ENCODE measurements at places on chromosomes 2 and 18.

- DNase-seq = no peak
Observed at GRCh38 chr2:138502255-138503086, 901 bp downstream of the SPOPL start.

DNA sequence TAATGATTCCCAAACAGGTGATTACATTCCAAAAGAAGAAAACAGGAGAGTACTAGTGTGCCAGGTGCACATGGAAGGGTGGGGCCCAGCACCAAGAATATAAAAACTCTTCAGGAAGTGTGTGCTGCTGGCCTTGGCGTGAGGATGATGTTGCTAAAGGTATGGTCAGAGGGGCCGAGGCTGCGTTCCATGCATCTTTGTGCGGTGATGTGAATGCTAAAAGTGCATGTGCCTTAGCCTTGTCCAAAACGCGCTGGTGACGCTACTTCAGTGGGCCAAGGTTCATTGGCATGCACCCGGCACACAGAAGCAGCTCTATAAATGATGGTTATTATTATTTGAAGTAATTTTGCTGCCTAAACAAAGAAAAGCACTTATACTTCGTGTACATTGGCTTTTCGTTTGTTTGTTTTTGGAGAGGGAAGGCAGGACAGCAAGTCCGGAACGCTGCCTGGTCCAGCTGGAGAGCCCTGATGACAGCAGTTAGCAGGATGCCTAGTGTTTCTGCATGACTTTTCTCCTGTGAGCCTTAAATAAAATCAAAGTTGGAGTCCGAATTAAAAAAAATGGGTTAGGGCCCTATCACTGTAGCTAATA is 2.9 kb downstream of the ALKAL2 start:
- DNase-seq = no peak

DNA sequence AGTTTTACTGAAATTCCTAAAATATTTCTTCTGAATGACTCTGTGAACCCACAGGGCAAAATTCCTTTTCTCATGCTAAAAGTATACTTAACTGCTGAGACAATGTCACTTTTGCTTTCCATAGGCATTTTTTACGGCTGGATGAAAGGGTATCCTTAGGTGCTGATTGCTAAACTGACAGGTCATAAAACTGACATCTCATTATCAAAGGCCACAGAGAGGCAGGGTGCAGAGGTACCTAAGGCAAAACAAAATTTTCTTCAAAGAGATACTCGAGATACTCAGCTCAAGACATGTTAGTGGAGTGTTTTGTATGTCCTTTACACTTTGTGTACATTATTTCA is 62.0 kb upstream of the WDR75 start:
- DNase-seq = no peak

DNA sequence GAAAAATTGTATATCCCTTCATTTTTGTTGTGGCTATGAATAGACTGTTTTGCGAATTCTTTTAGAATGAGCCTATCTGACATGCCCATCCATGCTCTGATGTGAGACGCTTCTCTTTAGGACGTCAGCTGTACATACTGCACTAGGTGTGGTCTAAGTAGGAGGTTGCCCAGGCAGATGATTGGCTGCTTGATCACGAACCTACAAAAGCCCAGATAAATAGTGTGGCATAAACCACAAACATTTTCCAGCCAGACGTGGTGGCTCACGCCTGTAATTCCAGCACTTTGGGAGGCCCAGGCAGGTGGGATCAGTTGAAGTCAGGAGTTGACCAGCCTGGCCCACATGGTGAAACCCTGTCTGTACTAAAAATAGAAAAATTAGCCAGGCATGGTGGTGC is 251.8 kb downstream of the AGAP1 start:
- DNase-seq = no peak

- DNase-seq = no peak
Observed at GRCh38 chr2:136377423-136378382, 259.8 kb upstream of the CXCR4 start.

GRCh38 chr18:50895350-50896045 is 16.6 kb downstream of the ME2 start:
- DNase-seq = no peak

GRCh38 chr2:24409171-24409570 is 48.8 kb upstream of the ITSN2 start:
- no peak for DNase-seq

DNA sequence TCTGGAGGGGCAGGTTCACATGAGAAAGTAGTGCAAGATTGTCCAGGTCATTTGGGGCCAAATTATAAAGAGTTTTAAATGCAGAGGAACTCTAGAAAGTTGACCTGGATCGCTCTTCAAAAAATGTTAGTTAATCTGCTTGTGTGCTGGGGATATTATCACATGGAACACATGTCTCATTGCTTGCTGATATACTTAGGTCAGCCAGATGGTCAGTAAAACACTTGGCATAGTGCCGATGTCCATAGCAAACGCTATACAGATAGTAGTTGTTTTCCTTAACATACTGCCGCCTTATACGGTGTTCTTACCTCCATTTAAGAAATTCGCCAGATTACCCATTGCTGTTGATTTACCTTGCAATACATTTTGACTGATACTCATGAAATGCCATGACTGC is 103.4 kb upstream of the CWC22 start:
- DNase-seq = no peak

GRCh38 chr2:225073198-225073597 is 30.9 kb upstream of the DOCK10 start:
- no peak for DNase-seq

DNA sequence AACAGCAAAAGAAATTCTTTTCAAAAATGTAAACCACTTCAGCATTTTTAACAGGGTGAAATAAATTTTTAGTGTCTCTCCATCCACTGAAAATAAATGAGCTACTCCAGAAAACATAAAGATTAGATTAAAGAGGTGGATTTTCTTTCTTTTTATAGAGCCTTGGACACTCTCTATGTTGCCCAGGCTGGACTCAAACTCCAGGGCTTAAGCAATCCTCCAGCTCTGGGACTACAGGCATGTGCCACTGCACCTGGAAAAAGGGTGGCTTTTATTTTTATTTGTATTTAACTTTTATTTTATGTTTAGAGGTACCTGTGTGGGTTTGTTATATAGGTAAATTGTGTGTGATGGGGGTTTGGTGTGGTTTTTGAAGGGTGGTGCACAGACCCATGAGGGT is 19.9 kb downstream of the ITGB6 start:
- DNase-seq = no peak

DNA sequence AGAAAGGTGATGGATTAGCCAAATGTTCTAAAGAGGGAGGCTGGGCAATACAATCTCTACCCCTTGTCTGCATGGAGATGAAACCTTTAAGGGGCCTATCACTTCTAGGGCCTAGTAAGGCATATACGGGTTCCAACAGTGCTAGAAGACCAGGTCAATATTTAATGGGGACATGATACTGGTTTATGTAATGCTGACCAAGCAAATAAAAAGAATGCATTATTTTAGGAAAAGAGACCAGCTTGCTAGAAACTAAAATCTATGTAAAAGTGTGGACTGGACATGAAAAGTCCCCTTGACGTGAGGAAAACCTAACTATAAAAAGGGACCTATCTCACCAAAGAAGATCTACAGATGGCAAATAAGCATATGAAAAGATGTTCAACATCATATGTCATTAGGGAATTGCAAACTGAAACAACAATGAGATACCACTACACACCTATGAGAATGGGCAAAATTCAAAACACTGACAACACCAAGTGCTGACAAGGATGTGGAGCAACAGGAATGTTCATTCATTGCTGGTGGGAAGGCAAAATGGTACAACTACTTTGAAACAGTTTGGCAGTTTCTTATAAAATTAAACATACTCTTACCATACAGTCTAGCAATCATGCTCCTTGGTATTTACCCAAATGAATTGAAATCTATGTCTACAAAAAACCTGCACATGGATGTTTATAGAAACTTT is 45.9 kb upstream of the TLK1 start:
- DNase-seq = no peak

DNA sequence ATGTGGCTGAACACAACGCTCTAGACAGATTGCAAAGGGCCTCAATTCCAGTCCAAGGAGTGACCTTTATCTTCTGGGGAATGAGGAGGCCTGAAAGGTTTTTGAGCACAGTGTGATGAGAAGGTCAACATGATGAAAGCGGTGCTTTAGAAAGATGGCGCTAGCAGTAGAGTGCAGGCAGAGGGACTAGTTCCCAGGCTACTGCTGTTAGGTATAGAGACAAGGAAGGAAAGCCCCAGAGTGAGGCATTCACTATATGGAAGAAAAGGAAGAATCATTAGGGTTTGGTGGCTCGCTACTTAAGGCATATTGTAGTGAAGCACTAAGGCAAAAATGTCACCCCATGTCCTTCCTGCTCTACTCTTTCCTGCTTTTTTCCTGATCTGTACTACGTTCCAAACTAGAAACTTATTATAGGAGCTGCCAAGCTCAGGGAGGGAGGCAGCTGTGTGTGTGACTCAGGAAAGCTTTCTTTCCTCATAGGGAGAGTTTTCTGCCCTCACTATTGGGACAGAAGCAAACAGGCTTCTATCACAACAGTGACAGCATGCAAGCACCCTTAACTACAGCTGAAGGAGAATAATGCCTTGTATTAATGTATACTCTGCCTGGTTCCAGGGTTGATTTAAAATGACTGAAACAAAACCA is 160.8 kb upstream of the CAVIN2 start:
- no peak for DNase-seq

- no peak for DNase-seq
Observed at GRCh38 chr2:197345846-197346370, 35.3 kb upstream of the ANKRD44 start.

DNA sequence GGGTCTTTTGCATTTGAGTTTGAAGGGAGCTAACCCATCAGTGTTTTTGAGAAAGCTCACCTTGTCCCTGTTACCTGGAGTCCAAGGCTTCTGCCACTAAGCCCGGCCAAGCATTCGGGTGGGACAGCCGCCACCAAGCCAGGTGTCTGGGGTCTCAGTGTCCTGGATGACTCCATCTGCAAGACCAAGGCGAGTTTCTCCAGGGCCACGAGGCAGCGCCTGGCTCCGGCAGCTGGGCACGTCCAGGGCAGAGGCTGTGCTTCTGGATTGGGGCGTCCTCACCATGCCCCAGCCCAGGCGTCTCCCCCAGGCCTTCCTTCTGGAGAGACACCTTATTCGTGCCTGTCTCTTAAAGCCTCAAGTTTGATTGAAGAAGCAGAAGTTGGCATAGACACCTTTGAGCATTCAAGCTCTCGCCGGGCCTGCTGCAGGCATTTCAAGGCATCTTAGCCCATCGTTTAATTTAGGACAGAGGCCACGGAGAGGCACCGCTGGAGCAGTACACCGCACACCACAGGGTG is 24.9 kb downstream of the MLPH start:
- DNase-seq = no peak

GRCh38 chr2:157174321-157174720 is 83.2 kb upstream of the GALNT5 start:
- DNase-seq = no peak

GRCh38 chr18:48270929-48271328 is 138.3 kb downstream of the ZBTB7C start:
- DNase-seq = no peak

- DNase-seq = no peak
Observed at GRCh38 chr2:6905668-6906067, 11.5 kb upstream of the RNF144A start.

GRCh38 chr2:20469595-20469994 is 22.7 kb downstream of the RHOB start:
- DNase-seq = no peak

DNA sequence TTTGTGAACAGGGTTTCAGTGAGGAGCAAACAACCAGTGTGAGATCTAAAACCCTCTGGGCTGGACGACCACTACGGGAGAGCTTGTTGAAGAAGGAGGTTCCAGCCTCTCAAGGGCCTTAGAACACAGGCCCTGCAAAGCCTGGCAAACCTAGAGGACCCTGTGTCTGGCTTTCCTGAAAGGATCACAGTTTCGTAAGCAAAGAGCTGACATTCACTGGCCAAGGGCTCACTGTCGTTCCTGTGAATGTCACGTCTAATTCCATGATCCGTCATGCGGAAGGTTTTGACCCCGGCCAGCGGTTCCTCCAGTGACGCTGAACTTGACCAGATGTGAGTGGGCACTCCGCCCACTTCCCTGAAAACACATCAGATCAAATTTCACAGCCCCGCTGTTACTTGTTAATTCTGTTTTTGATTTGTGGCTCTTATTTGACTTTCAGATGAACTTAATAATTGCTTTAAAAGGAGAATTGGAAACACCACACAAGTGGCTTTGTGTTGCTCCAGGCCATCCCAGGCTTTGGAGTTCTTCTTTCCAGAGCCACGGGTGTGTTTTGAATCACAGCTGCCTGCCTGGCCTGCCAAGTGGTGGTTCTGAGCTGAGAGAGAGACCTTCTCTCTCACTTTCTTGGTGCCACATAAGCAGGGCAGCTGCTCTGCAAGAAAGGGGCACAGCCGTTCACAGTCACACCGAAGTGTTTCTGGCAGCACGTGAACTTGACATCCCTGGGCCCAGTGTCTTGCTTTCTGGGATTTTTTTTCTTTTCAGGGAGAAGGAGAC is 308.4 kb downstream of the NDUFA10 start:
- no peak for DNase-seq

- no peak for DNase-seq
Observed at GRCh38 chr2:97868986-97869721, 126.6 kb downstream of the TMEM131 start.

DNA sequence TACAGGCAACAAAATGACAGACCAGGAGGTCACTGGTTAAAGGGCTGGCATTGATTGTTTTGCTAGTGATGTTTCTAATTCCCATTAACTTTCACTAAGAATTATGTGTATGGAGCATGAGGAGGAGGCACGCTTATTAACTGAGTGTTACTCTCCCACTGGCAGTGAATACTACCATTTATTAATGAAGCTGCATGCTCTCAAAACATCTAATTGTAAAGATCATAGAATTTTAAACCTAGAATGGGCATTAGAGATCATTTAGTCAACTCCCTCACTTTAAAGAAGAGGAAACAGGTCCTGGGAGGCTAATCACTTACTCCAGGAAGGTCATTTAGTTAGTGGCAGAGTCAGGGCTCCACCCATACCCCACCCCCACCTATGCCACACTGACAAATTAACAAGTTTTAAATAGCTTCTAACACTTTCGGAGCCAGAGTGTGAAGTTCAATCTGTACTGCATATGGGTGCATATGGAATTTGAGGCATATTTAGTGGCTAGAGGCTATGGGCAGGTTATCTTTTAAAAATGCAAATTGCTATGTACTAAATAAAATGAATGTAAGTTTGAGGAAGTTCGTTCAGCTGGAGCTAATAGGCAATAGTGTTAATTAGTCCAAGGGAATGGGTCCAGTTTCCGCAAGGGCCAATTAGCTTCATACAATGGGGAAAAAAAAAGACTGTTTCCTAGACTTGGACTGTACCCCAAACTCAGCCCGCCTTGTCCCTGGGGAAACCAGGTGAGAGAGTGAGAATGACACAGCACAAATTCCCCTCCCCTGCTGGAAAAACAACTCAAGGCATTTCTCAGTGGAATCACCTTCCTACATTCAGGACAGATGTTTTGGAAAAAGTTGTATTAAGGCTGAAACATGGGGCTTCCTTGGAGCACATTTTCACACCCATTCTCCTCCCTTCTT is 178.8 kb downstream of the ICOS start:
- no peak for DNase-seq

- DNase-seq = no peak
Observed at GRCh38 chr2:9996321-9996720, 44.8 kb downstream of the GRHL1 start.

DNA sequence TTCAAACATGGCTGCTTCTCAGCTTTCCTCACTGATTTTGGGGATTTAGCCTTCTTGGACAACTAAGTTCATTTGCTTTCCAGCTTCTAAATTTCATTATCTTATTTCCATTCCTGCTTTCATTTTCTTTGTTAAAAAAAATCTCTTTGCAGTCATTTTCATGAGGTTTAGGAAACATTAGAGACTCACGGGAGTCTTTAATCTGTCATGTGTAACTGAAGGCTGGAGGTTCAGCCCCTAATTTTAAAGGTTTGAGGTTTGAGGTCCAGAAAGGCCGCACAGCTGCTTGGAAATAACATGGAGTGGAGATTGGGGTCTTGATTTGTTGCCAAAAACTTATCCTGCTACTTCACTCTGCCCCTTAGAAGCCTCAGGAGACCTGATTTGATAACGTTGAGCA is 30.3 kb downstream of the PROKR1 start:
- no peak for DNase-seq

All from stimulated activated CD4-positive, alpha-beta T cell treated with anti-CD3 and anti-CD28 coated beads, TNF-alpha, amount 100 ng/mL, for 24 hours (primary cell).